CD4-positive, alpha-beta T cell (primary cell): ENCODE measurements at places on chromosomes 11 and 22.

DNA sequence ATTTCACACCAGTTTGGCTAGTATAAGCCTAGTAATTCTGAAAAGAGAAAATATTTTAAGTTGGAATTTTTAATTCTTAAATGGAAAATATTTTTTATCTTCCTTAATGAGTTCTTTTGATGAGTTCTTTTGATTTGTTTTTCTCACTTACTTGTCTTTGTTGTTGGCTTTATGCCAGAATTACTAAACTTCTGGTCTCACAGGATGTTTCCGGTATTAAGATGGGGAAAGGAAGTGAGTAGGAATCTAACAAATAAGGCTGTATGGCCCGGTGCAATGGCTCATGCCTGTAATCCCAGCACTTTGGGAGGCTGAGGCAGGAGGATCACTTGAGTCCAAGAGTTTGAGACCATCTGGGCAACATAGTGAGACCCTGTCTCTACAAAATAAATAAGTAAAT, 106.4 kb downstream of the ARHGAP42 start:
- no peak overlapping the region for H3K4me3 ChIP-seq
- H3K27ac ChIP-seq = no peak overlapping the region
- H3K27me3 ChIP-seq = no peaks in the 10 kb centered on the region

DNA sequence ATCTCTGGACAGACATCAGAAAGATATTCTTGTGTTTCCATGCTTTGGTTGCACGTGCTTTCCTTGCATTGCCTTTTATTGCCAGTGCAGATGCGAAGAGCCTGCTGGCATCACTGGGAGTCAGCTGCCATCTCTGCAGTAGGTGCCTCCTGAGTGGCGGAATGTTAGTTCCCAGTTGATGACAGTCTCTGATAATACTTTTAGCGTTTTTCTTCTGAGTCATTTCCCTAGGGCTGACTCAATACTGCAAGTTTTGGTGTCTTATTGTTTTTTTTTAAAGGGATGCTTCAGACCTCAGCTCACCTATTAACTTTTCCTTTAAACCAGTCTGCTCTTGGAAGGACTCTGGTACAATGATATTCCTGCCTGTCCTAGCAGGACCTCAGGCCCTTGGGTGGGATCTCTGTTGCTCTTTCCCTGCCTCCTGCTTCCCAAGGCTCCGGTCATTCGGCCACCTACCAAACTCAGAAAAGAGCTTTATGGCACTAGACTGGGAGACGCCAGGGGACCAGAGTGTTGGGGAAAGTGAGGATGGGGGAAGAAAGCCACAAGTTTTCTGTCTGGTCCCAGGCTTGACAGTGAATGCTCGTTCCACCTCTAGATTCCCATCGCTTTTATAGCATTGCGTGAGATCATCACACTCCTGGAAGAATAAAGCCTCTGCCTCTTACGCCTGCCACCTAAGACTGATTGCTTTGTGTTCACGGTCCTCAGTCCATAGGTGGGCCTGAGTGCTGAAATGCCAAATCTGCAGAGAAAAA, 308.7 kb downstream of the DDX10 start:
- no peak for DNase-seq
- H3K4me1 ChIP-seq = no peaks in the 10 kb centered on the region
- no peak overlapping the region for H3K4me3 ChIP-seq
- no peak overlapping the region for H3K27ac ChIP-seq

- H3K27me3 ChIP-seq = no peaks in the 10 kb centered on the region
- no peak overlapping the region for H3K27ac ChIP-seq
- no peak overlapping the region for H3K4me3 ChIP-seq
- H3K36me3 ChIP-seq = no peaks in the 10 kb centered on the region
- no peaks in the 10 kb centered on the region for H3K4me1 ChIP-seq
Measured at GRCh38 chr11:27860811-27861210, 160.6 kb upstream of the BDNF start.

- no peaks in the 10 kb centered on the region for H3K36me3 ChIP-seq
- no peaks in the 10 kb centered on the region for H3K27me3 ChIP-seq
- DNase-seq = no peak
- H3K4me3 ChIP-seq = no peak overlapping the region
Measured at GRCh38 chr22:44990810-44991209, 19.0 kb downstream of the PHF21B start.

DNA sequence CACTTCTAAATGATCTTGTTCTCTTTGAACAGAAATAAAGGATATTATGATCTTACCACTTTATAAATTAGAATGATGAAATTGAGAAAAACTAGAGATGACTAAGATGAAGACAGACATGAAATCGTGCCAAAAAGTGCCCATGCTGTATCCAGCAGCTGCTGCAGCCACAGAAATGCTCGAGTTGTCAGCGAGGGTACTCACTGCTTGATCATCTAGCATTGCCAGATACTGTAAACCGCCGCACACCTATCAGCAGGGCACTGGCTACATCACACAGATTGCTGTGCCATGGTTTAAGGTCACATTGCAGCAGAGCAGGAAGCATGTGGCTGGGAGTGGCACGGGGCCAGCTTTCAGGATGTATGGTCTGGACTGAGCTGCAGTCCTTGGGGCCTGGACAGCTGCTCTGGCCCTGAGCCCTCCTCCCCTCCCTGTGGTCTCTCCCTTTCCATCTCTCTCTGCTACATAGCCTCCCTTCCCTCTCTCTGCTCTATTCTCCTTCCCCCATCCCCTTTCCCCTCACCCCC, 51.0 kb upstream of the SEPTIN5 start:
- H3K27ac ChIP-seq = no peak overlapping the region
- H3K4me3 ChIP-seq = no peak overlapping the region
- H3K4me1 ChIP-seq = no peaks in the 10 kb centered on the region
- no peak for DNase-seq

DNA sequence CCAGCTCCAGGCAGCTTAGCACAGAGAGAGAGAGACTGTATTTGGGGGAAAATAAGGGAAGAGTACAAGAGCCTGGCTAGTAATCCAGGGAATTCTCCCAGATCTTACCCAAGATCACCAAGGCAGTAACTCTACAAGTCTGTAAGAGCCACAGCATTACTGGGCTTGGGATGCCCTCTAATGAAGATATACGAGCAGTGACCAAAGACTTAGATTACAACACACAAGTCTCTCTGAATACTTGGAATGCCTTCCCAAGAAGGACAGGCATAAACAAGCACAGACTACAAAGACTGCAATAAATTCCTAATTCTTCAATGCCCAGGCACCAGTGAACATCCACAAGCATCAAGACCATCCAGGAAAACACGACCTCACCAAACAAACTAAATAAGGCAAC, 17.7 kb downstream of the DNAJC24 start:
- peaks cover 5% of the 10 kb centered on the region for H3K4me1 ChIP-seq
- no peak overlapping the region for H3K27ac ChIP-seq
- peaks cover 4% of the 10 kb centered on the region for H3K36me3 ChIP-seq
- no peak for DNase-seq

GRCh38 chr11:109772892-109773291, 320.3 kb upstream of the ZC3H12C start:
- no peaks in the 10 kb centered on the region for H3K4me1 ChIP-seq
- H3K27ac ChIP-seq = no peak overlapping the region
- H3K4me3 ChIP-seq = no peak overlapping the region
- H3K27me3 ChIP-seq = no peaks in the 10 kb centered on the region

GRCh38 chr22:46633334-46633890, 13.2 kb downstream of the GRAMD4 start:
- no peak overlapping the region for H3K4me3 ChIP-seq
- H3K27ac ChIP-seq = no peak overlapping the region
- H3K4me1 ChIP-seq = no peaks in the 10 kb centered on the region
- no peaks in the 10 kb centered on the region for H3K36me3 ChIP-seq
- H3K27me3 ChIP-seq = no peaks in the 10 kb centered on the region
- DNase-seq = no peak

DNA sequence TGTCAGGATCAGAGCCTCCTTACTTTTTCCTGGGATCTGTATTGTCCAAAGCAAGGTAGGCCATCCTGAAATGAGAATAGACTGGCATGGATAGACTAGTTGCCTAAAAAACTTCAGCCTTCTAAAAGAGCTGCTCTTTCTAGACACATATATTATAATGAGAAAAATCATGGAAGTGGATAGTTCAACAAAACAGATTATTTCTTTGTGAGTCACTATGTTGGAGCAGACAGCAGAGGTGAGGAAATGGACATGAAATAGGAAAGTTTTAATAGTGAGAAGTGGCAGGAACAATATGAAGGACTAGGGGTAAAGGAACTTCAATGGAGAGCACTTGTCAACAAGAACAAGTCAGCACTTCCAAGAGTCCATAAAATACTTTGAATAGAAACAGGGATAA, 101.9 kb upstream of the ANO3 start:
- no peak overlapping the region for H3K27ac ChIP-seq
- H3K4me1 ChIP-seq = no peaks in the 10 kb centered on the region
- no peak for DNase-seq
- H3K4me3 ChIP-seq = no peak overlapping the region
- H3K36me3 ChIP-seq = no peaks in the 10 kb centered on the region

- no peak overlapping the region for H3K4me3 ChIP-seq
- no peak overlapping the region for H3K27ac ChIP-seq
- DNase-seq = no peak
- no peaks in the 10 kb centered on the region for H3K4me1 ChIP-seq
Measured at GRCh38 chr22:17815703-17816254, 41.5 kb upstream of the BID start.

DNA sequence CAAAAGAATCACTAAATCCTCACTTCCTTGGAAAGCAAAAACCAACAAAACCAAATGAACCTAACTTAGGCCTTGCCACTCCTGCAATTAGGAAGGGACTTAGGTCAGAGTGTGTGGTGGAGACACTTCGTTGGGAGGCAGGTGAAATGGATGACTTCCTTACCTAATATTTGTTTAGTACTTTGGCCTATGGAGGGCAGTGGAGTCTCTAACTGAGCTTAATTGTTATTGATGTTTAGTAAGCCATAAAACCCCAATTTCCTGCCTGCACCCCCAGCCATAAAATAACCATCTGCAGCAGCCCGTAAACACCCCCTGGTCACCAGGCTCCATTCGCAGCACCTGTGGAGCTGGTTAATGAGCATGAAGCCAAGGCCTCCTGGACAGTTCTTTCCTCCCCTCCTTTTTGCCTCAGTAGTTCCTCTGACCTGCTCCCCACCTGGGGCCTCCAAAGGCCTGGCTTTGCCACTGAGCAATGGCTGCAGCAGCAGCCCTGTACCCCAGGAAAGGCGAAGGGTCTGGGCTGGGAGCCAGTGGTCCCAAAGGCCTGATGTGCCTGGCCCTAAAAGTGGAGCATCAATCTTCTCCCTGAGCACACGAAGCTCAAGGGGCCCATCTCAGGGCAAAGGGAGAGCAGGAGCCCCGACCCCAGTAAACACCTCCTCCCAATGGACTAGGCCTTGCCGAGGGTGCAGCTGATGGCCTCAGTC, 15.6 kb upstream of the SYT13 start:
- H3K27ac ChIP-seq = no peak overlapping the region
- no peaks in the 10 kb centered on the region for H3K4me1 ChIP-seq
- H3K4me3 ChIP-seq = no peak overlapping the region
- H3K27me3 ChIP-seq = no peaks in the 10 kb centered on the region
- no peaks in the 10 kb centered on the region for H3K36me3 ChIP-seq

DNA sequence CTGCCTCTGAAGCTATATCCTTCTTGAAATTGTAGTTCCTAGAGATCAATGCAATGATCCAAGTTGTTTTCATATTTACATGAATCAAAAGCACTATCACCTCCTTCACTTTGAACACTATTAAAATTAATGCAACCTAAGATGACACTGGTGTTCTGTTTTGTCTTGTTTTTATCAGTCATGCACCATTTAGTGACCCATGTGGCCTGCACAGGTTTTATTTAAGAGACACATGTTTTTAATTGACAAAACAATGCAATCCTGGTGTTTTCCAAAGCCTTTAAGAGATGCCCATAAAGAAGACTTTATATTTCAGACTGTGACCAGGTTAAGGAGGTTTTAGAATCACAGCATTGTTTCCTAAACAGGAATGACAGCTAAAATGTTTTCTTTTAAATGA, 177.5 kb downstream of the FAM181B start:
- DNase-seq = no peak
- no peaks in the 10 kb centered on the region for H3K4me1 ChIP-seq
- no peaks in the 10 kb centered on the region for H3K36me3 ChIP-seq
- no peaks in the 10 kb centered on the region for H3K27me3 ChIP-seq

- no peak overlapping the region for H3K4me3 ChIP-seq
- H3K36me3 ChIP-seq = no peaks in the 10 kb centered on the region
- no peaks in the 10 kb centered on the region for H3K4me1 ChIP-seq
- DNase-seq = no peak
Measured at GRCh38 chr11:86574493-86575207, 97.8 kb downstream of the ME3 start.

- no peak for DNase-seq
- H3K4me1 ChIP-seq = no peaks in the 10 kb centered on the region
- H3K27me3 ChIP-seq = no peaks in the 10 kb centered on the region
- no peak overlapping the region for H3K4me3 ChIP-seq
- no peak overlapping the region for H3K27ac ChIP-seq
- no peaks in the 10 kb centered on the region for H3K36me3 ChIP-seq
Measured at GRCh38 chr11:9862981-9863380, 199.1 kb downstream of the SWAP70 start.

DNA sequence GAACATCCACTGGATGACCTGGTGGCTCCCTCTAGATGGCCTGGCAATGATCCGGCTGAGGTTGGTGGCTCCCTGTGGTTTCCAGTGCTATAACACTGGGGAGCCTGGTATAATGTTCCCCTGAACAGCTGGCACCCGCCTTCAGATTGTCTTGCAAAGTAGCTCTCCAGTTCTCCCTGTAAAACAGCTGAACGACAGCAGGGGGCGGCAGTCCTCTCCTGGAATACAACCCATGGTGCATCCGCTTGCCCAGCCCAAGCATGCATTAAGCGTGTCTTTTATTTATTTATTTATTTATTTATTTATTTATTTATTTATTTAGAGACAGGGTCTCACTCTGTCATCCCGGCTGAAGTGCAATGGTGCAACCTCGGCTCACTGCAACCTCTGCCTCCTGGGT, 258.9 kb downstream of the BUD13 start:
- no peak overlapping the region for H3K27ac ChIP-seq
- no peaks in the 10 kb centered on the region for H3K36me3 ChIP-seq
- no peak overlapping the region for H3K4me3 ChIP-seq
- no peaks in the 10 kb centered on the region for H3K4me1 ChIP-seq
- no peak for DNase-seq

- H3K27me3 ChIP-seq = no peaks in the 10 kb centered on the region
- no peak for DNase-seq
- no peaks in the 10 kb centered on the region for H3K36me3 ChIP-seq
- no peak overlapping the region for H3K4me3 ChIP-seq
- H3K27ac ChIP-seq = no peak overlapping the region
Measured at GRCh38 chr11:119700536-119701346, 28.3 kb downstream of the NECTIN1 start.

DNA sequence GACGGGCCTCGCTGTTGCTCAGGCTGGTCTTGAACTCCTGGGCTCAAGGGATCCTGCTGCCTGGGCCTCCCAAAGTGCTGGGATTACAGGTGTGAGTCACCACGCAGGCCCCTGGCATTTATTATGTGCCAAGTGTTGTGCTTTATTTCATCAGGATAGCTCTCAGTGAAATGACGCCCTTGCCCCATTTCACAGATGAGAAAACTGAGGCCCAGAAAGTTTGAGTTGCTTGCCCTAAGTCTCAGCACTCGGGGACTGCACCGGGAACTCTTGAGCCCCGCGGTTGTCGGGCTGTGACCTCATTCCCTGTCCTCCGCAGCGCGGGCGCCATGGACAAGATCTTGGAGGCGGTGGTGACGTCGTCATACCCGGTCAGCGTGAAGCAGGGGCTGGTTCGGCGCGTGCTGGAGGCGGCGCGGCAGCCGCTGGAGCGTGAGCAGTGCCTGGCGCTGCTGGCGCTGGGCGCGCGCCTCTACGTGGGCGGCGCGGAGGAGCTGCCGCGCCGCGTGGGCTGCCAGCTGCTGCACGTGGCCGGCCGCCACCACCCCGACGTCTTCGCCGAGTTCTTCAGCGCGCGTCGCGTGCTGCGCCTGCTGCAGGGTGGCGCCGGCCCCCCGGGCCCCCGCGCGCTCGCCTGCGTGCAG, 7.3 kb downstream of the USP35 start:
- peaks cover 13% of the 10 kb centered on the region for H3K36me3 ChIP-seq
- no peak for DNase-seq
- H3K4me1 ChIP-seq = peaks cover 29% of the 10 kb centered on the region
- no peaks in the 10 kb centered on the region for H3K27me3 ChIP-seq
- H3K4me3 ChIP-seq = no peak overlapping the region
